ENCODE measurements at places on chromosomes 4 and X.

- no peak for DNase-seq
Observed at GRCh38 chr4:143384381-143384994, 47.8 kb downstream of the GAB1 start.

DNA sequence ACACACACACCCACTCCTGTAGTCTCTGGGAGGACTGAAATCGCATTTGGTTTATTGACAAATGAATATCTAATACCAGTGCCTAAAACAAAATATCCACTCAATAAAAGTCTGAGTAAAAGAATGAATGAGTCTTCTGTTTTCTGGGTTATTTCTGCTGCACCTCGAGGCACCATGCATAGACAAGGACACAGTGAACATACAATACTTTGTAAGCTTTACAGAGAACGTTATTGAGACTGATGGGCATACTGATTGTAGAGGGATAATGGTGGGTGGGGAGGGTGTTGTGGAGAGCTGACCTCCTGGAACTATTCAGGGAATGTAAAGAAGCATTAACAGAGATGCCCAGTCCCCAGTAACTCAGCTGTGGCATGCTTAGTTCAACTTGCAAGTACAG is 14.1 kb upstream of the KCNIP4 start:
- no peak for DNase-seq

- DNase-seq: no peak
Observed at GRCh38 chr4:73055241-73055897, 14.1 kb downstream of the COX18 start.

DNA sequence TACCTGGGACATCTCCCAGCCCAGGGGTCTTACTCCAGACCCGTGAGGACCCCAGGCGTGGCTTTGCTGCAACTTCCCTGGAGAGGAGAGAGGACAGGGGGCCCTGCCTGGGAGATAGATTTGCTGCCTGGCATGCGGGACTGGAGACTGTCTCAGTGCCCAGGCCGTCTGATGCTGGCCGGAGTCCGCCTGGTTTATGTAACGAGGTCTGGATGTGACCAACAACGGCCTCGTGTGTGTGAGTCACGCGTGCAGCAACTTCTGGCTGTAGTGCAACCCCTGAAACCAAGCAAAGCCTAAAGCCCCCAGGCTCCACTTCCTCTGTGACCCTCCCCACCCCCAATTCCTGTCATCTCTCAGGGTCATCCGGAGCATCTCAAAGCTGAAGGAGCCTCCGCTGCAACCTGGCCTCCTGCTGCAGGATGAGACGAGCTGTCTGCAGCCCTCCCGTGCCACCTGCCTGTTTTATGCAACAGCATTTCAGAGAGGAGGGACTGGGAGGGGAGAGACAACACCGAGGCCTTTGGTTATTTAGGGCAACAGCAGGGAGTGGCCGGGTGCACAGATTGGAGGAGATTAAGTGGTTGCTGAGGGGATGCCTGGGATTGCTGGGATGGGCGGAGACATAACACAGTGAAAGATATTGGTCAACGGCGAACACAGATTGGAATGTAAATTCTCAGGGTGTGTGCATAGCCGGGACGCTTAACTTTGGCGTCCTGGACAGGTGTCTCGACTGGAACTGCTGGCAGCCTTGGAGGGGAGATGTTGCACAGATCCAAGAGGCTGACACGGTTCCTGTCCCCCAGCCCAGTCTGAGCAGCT is 16.0 kb downstream of the XG start:
- peak; percentile 50 for DNase-seq

DNA sequence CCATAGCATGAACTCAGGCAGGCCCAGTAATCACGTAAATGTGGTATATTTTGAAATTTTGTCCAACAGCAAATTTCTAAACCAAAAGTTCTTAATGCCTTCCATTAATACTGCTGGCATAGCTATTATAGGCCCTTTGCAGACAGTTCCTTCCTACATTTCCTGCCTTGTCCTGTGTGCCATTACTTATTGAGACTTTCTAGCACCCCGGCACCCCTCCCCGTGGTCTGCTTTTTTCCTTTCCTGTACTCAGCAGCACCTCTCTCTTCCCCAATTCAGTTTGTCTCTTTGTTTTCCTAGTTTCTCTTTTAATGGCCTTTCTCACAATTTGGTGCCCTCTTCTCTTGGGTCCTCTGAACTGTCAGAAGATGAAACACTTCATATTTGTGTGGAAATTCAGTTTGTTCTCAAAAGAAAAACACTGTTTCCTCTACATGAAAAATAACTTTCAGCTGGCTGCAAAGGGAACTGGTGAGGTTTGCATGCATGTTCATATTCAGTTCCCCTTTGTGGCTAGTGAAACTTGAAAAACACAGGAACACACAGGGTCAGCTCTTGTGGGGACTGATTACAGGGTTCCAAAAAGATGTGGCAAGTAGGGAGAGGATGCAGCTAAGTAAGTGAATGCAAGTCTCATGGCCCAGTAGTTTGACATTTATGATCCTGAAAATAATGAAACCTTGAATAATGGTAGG is 17.1 kb downstream of the GPR34 start:
- no peak for DNase-seq

Data from H7 (cell line).